Thoracic aorta endothelial cell (primary cell): ENCODE measurements at places on chromosomes 16 and 17. TPM values are rescaled to one million over a fixed set of nuclear protein-coding genes. Genes with fewer than 3 reads are reported as not detected.

Gene PRCD
- 0.27 and 0.65 TPM in 2 replicates for total RNA-seq

Gene NECAB2
- 0.07 and 0.13 TPM in 2 replicates for total RNA-seq

Gene PYY
- total RNA-seq, result not detected in 2 replicates

Gene ACSM2B
- total RNA-seq, result 0.07 TPM in 1 of 2 replicates, not detected in the other

Gene TMEM98
- 47.2 and 122 TPM in 2 replicates for total RNA-seq

Gene CDR2L
- 23.1 and 27.4 TPM in 2 replicates for total RNA-seq

Gene COPZ2
- 5.1 and 6.8 TPM in 2 replicates for total RNA-seq

Gene KRTAP2-3
- total RNA-seq, result not detected in 2 replicates
